ENCODE measurements at places on chromosomes 11 and 22.

- peak; percentile 32 for DNase-seq
Observed at GRCh38 chr11:123145220-123145619, 49.8 kb downstream of the CLMP start.

DNA sequence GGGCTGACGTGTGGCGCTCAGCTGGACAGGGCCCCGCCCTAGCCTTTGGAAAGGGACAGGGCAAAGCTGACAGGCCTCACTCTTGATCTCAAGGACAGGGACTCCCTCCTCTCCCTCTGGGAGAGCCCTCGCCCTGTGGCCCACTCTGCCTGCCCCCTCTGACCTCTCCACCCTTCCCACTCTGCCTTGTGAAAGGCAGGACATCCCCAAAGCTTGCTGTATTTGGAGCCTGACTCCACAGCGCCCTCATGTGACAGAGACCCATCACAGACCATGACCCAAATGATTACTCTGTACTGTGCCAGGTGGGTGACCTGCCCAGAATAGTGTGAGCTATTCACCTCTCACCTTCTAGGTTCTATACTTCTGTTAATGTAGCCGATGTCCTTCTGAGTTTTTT, 18.8 kb downstream of the P2RY2 start:
- DNase-seq, result no peak

GRCh38 chr11:122505304-122506006, 150.1 kb upstream of the UBASH3B start:
- DNase-seq, result peak; percentile 1

DNA sequence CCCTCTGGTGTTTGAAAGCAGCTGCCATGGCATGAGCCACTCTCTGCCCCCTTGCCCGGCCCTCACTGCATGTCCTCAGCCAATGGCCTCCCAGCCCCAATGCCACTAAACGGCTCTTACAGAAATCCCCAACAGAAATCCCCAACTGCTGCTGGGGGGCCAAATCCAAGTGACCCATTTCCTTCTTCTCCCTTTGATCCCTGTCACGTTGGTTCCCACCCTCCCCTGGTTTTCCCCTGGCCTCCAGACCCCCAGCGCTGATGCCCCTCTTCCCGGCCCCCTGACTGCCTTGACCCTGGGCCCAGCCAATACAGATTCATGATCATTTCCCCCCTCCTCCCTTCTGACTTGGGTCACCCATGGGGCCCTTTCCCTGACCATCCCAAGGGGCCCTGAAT, 30.9 kb downstream of the IGLL1 start:
- DNase-seq, result no peak

- no peak for DNase-seq
Observed at GRCh38 chr11:2662024-2662312, 37.8 kb downstream of the KCNQ1OT1 start.

GRCh38 chr11:112499153-112499880, 238.7 kb upstream of the PLET1 start:
- DNase-seq, result no peak

DNA sequence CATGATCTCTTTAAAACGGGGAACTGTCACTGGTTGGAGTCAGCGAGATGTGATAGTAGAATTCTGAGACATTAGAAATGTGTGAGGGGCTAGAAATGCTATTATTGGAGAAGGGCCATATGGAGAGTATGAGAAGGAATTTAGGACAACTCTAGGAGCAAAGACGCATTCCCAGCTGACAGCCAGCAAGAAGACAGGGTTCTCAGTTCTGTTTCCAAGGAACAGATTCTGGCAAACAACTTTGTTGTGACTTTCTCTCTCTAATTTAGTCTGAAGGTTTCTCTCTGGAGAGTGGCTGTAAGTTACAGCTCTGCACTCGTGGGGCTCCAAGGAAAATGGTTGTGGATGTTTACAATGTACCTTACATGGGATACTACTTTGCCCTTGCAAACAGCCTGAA, 876.3 kb downstream of the FAM181B start:
- DNase-seq, result no peak

- no peak for DNase-seq
Observed at GRCh38 chr11:110526323-110526722, 96.6 kb downstream of the FDX1 start.

- no peak for DNase-seq
Observed at GRCh38 chr11:2520736-2521035, 75.9 kb downstream of the KCNQ1 start.

GRCh38 chr11:128803449-128804245, 63.4 kb downstream of the KCNJ1 start:
- no peak for DNase-seq

DNA sequence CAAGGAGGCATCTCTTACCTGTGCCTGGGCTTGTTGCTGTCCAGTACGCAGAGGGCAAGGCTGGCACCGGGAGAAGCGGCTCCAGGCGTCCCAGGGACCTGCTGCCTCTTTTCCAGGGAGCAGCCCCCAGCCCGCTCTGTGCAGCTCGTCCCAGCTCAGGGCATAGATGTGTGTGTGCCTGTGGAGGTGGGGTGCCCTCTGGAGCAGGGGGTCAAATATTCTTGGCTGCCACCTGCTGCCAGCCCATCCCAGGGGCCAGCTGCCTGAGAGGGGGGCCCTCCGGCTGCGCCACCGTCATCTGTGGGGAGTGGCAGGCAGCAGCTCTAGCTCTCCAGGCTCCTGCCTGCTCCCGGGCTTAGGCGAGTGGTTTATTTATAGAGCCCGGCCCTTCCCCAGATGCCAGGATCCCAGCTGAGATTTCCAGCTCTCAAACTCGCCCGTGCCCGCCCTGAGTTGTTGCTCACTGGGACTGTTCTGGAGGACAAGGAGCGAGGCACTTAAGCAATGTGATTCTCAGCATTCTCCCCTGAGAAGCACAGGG, 87.5 kb downstream of the RTL6 start:
- DNase-seq, result no peak

- DNase-seq, result no peak
Observed at GRCh38 chr11:70095541-70096252, 17.6 kb downstream of the ANO1 start.

- DNase-seq, result no peak
Observed at GRCh38 chr22:48079505-48080290, 1317.2 kb downstream of the TBC1D22A start.

GRCh38 chr11:8961401-8961800, 2.8 kb downstream of the TMEM9B start:
- DNase-seq, result no peak

DNA sequence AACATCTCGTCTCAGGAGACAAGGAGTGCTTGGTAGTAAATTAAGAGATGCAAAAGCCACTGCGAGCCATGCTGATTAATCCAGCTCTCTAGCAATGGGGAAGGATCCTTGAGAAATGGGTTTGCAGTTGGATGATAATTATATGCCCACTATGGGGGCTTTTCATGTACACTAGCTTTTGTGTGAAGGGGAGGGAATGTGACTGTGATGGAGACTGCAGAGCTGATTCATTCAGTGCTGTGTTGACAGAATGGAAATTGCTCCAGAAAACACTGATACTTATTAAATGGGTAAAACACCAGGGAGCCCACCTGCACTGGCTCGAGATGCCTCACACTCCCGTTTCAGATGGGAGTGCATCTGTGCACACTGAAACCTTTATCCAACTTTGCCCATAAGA, 37.0 kb upstream of the KIRREL3 start:
- no peak for DNase-seq

DNA sequence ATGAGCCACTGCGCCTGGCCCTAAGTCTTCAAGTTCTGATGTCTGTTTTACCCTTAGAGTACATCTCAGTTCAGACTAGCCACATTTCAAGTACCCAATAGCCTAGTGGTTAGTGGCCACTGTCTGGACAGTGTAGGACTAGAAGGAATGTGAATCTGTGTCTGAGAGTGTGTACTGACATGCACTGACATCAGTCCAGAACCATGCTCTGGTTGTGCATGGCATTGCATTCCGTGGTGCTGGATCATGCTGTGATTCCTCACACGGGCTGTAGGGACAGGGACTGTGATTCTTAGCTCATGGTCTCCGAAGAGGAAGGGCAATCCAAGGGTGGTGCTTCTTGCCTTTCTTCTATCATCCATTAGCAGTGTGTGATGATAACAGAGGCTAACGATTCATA, 41.1 kb downstream of the AMOTL1 start:
- no peak for DNase-seq

DNA sequence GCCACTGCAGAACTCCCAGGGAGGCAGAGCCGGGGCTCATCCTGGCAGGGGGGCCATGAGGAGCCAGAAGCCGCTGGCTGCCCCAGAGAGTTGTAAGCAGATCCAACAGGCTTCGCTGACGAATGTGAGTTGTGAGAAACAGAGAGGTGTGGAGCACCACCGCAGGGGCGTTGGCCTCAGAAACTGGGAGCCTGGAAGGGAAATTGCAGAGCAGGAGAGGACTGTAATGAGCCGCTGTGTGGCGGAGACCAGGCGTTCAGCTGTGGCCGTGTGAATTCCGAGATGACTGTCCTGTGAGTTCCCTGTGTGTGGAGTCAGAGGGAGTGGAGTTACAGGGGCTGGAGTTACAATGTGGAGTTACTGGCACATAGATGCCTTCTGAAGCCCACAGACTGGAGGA, 27.7 kb upstream of the ETS1 start:
- no peak for DNase-seq

- DNase-seq, result no peak
Observed at GRCh38 chr11:72157131-72157530, 21.6 kb downstream of the FOLR3 start.

Measured in SHP77 treated with DMSO at 0.1 percent for 48 hours (cell line).